ENCODE measurements at places on chromosomes 1 and 21.
A peak's percentile ranks its signal among the peaks of the same experiment; 100 is the strongest.

DNA sequence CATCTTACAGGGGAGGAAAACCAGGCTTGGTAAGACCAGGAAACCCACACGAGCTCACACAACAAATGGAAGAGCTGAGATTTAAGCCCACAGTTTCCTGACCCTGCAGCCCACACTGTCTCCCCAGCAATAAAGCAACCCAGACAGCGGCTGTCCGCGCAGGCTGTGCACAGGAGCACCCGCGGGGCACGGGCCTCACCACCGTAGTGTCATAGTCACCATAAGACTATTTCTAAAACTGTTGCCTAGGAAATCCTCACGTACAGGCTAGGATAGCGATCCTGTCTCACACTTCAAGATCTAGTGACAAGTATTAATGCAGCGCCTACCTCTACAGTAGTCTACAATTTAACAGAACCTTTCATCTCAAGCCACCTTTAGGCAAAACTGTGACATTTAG lies 54.0 kb upstream of the SYT6 start:
- no peak for DNase-seq

- DNase-seq: no peak
Observed at GRCh38 chr1:36341626-36342320, 18.3 kb upstream of the EVA1B start.

DNA sequence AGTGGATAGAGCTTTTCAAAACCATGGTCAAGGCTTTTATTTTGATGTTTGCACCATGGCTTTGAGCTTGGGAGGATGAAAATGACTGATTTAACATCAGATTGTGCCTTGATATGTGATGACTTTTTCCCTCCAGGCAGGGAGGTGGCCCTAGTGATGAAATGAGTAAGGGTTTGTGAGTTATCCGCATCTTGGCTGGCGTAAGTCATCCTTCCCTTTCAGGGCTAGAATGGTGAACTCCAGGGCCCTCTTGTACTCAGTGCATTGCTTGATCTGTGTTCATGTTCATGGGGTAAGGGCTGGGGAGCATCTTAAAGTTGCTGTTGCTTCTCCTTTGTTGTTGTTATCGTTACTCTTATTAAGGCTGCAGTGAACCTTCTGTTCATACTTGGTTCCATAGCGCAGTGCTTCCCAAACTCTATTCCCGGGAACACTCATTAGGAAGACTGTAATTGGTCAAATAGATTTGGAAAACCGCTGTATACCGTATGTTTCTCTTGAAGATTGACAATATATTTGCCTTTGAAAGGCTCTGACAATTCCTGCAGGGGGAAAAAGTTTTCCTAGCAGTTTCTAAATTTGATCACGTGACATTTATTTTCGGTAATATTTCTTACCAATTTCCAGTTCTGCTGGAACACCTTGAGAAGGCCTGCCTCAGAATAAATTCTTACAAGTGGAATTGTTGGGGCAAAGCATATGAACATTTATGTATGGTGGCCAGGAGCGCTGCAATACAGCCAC lies 23.1 kb downstream of the GPR137B start:
- no peak for DNase-seq

- DNase-seq: no peak
Observed at GRCh38 chr1:183033205-183033604, 10.0 kb downstream of the LAMC1 start.

DNA sequence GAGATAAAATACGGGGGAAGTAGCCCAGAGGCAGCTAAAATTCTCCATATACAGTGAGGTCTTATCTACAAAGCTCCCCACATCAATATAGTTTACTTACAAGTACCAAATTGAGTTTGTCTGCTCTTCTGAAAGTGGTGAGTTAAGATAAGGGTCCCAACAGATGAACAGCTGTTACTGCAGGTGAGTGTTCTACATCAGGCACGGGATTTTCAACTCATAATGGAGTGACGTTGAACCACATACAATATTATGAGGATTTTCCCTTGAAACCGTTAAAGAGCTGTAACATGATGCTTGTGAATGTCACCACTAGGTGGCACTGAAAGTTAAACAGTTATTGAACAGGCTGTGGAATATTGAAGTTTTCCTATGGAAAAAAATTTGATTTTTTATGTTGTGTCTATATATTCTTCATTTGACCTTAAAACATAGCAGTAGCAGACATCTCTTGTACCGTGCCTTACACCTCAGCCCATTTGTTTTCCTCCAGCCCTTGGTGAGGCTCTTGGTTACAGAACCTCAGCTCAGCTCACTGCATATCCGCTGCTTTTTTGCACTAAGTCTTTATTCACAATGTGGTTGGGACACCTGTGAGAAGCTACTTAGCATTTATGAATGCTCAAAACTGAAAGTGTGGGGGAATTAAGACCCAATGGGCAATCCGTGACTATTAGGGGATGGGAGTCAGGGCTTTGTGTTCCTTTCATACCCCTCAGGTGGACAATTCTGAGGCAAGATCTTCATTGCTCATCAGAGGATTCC lies 23.2 kb downstream of the CD1D start:
- no peak for DNase-seq

DNA sequence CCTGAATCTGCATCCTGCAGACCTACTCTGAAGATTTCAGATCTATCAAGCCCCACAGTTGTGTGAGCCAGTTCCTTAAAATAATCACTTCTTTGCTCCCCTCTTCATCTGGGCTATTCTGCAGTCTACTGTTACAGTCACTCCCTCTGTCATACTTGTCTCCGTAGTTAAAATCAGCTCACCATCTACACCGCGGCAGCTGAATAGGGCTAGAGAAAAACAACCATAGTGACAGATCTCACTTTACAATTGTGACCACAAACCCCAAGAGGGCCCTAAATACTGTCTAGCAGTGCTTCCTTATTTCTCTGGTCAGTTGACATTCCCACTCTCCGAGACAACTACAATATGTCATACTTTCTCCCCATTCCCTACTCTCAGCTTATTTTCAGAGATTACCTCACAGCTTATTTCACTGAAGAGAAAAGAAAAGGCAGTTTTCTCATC lies 12.9 kb downstream of the DESI2 start:
- no peak for DNase-seq

GRCh38 chr21:26100573-26100972 lies 70.0 kb downstream of the APP start:
- DNase-seq: no peak

DNA sequence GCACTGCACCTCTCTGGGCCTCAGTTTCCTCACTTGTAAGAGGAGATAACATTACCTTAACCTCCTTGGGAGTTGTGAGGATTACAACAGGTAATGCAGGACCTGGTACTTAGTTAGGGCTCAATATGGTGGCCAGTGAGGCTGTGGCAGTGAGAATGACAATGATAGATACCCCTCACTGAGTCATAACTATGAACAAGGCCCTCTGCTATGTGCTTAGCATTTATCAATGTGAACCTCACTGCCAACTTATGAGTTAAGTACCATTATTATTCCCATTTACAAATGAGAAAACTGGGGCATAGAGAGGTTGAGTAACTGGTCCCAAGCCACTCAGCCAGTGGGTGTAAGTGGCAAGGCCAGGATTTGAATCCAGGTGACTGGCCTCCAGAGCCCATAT lies 64.4 kb downstream of the HMGB4 start:
- DNase-seq: no peak

- no peak for DNase-seq
Observed at GRCh38 chr1:38502758-38503157, 356.8 kb downstream of the RRAGC start.

GRCh38 chr1:183318433-183318832 lies 99.7 kb downstream of the NMNAT2 start:
- no peak for DNase-seq

DNA sequence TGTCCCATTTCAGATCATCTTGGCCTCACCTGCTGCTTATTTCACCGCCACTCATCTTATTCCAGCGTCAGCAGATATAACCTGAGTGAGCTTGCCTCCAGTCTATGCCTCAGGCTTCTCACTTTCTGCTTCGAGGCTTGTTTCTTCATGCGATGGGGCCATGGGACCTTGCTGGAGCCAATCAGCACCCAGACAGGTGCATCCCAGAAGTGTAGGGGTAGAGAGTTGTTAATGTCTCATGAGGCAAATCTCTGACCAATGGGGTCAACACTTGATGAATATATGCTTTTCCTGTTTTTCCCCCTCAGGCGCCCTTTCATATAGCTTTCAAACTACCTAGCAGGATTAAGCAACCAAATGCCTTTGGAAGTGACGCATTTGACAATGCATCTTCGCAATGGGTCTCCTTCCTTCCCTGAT lies 935 bp upstream of the YIPF1 start:
- DNase-seq: no peak

DNA sequence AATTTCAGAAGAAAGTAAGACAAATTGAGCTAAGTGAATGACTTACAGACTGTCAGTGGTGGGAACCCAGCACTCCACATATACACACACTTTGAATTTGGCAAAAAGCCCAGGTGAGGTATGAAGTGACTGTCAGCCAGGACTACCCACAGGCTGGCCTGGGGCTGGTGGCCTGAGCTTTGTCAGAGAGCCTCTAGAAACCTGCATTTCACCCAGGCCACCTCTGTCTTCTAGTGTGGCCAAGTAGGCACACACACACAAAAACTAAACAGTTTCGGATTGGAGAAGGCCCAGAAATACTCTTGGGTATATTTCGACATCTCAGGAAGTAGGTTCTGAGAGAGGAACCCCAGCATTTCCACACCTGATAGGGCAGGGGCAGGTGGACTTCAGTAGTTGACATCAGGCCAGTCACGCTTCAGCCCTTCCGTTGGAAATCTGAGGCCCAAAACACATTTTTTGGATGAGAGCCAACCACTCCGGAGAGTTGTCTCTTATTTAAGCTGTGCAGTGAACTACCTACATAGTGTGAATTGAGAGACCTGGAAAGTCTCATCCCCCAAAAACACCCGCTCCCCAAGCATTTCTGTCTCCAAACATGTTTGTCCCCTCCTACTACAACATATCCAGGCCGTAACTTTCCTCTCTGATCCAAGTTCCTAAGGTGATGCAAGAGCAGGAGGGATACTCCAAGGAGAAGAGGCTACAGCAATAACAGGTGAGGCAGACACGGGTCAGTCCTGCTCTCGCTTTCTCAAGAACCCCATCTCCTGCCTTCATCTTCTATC lies 167.2 kb upstream of the PROX1 start:
- DNase-seq: no peak

DNA sequence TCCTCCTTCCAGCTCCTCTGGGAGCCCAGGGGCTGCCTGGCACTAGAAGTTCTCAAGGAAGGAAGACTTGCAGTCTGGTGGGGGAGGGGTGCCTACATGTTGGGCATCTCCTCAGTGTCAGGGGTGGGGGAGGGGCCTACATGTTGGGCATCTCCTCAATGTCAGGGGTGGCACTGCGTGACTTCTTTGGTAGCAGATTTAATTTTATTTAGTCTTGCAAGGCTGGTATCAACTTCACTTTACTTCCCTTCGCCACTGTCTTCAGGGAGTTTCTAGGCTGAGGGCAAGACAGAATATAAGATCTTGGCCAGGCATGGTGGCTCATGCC lies 18.5 kb downstream of the ADORA1 start:
- no peak for DNase-seq

- DNase-seq: peak; percentile 40
Observed at GRCh38 chr1:43381612-43382011, 8.0 kb downstream of the MED8 start.

GRCh38 chr1:178531887-178532286 lies 19.0 kb downstream of the TEX35 start:
- peak; percentile 41 for DNase-seq

Measured in hypothalamus (tissue), 51 donors.